Breast epithelium (tissue), 4 donors: ENCODE measurements at places on chromosomes 3 and 15. TPM values are rescaled to one million over a fixed set of nuclear protein-coding genes. Genes with fewer than 3 reads are reported as not detected.

GRCh38 chr3:47581835-47582234 lies 3.2 kb upstream of the CSPG5 start:
- H3K27me3 ChIP-seq, result peaks cover 6% of the 10 kb centered on the region
- DNase-seq, result no peak
- H3K36me3 ChIP-seq, result no peaks in the 10 kb centered on the region
- H3K4me1 ChIP-seq, result no peaks in the 10 kb centered on the region

- H3K4me1 ChIP-seq, result no peaks in the 10 kb centered on the region
- no peak overlapping the region for H3K27ac ChIP-seq
- DNase-seq, result no peak
- H3K36me3 ChIP-seq, result no peaks in the 10 kb centered on the region
Observed at GRCh38 chr15:78617516-78617915, 3.3 kb downstream of the CHRNA3 start.

DNA sequence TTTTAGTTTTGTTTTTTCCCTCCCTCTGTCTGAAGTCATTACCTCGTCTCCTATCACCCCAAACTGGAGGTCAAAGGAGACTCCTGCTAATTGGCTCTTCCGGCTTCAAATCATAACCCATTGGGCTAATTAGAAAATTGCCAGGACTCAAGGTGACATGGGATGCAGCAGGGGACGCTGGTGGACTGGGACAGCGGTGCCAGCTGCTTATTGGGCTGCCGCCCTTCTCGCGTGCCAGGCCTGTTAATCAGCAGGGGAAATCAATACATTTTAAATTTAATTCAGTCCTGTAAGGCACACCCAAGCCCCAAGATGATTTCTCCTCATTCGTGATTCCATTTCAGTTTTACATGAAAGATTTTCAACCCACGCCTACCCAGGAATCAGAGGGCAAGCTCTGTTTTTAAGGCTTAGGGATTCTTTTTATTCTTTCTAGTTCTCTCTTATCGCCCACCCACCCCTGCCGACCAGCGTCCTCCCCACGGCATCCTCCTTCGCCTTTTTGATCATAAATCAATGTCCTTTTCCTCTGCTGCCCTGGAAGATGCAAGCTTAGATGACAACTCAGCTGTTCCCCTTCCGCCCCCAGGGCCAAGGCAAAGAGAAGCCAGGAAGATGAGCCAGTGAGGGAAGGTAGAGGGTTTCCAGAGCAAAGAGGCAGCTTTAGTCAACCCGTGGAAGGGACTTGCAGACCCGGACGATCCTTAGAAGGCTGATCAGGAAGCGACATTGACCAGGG lies 329.6 kb downstream of the UACA start:
- H3K4me3 ChIP-seq, result no peak overlapping the region
- H3K4me1 ChIP-seq, result no peaks in the 10 kb centered on the region
- H3K36me3 ChIP-seq, result no peaks in the 10 kb centered on the region
- no peak overlapping the region for H3K27ac ChIP-seq
- no peak for DNase-seq

- H3K36me3 ChIP-seq, result no peaks in the 10 kb centered on the region
- H3K27ac ChIP-seq, result no peak overlapping the region
- H3K4me1 ChIP-seq, result no peaks in the 10 kb centered on the region
- H3K27me3 ChIP-seq, result no peaks in the 10 kb centered on the region
- DNase-seq, result no peak
- no peak overlapping the region for H3K4me3 ChIP-seq
Observed at GRCh38 chr3:80753021-80753420, 985.2 kb upstream of the ROBO1 start.

GRCh38 chr15:85172846-85173490 lies 191.3 kb downstream of the PDE8A start:
- H3K27me3 ChIP-seq, result no peaks in the 10 kb centered on the region
- H3K27ac ChIP-seq, result no peak overlapping the region

Gene LRRC31
- total RNA-seq, result 7.5 TPM

Gene RPP14
- 11.0 TPM for total RNA-seq

GRCh38 chr3:180996415-180996932 lies 6.9 kb upstream of the DNAJC19 start:
- no peak overlapping the region for H3K4me3 ChIP-seq
- no peak overlapping the region for H3K27ac ChIP-seq
- no peaks in the 10 kb centered on the region for H3K27me3 ChIP-seq

Gene PLCL2
- 21.9 TPM for total RNA-seq

DNA sequence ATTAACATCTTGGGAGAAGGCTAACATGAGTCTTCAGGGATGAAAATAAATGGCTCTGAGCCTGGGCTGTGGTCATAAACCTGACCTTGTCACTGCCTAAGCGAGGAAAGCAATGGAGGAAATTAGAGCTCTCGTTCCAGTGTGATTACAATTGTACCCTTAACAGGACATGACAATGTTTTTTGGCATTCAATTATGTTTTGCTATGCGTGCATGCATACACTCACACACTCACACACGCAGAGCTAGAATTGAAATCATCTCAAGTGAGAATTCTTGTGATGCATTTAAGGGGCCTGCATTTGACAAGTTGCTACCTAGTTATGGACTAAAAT lies 24.1 kb downstream of the ZNF80 start:
- DNase-seq, result no peak
- H3K27me3 ChIP-seq, result no peaks in the 10 kb centered on the region
- H3K27ac ChIP-seq, result no peak overlapping the region
- H3K36me3 ChIP-seq, result no peaks in the 10 kb centered on the region
- no peak overlapping the region for H3K4me3 ChIP-seq
- H3K4me1 ChIP-seq, result peaks cover 4% of the 10 kb centered on the region

Gene DUOXA1
- 1.0 TPM for total RNA-seq

- no peaks in the 10 kb centered on the region for H3K36me3 ChIP-seq
- no peak overlapping the region for H3K4me3 ChIP-seq
- no peak overlapping the region for H3K27ac ChIP-seq
Observed at GRCh38 chr3:164060923-164061322, 1017.4 kb downstream of the SI start.

- no peak for DNase-seq
- H3K36me3 ChIP-seq, result no peaks in the 10 kb centered on the region
- H3K27ac ChIP-seq, result no peak overlapping the region
- no peaks in the 10 kb centered on the region for H3K27me3 ChIP-seq
- H3K4me1 ChIP-seq, result no peaks in the 10 kb centered on the region
Observed at GRCh38 chr3:189340680-189341460, 169.1 kb downstream of the TPRG1 start.

Gene ITGB5
- total RNA-seq, result 181 TPM

- peak overlapping the region; percentile 89 for H3K4me3 ChIP-seq
- DNase-seq, result no peak
- peak overlapping the region; percentile 21 for H3K27ac ChIP-seq
- no peaks in the 10 kb centered on the region for H3K27me3 ChIP-seq
Observed at GRCh38 chr15:69415381-69415780, 1.2 kb downstream of the KIF23 start.

DNA sequence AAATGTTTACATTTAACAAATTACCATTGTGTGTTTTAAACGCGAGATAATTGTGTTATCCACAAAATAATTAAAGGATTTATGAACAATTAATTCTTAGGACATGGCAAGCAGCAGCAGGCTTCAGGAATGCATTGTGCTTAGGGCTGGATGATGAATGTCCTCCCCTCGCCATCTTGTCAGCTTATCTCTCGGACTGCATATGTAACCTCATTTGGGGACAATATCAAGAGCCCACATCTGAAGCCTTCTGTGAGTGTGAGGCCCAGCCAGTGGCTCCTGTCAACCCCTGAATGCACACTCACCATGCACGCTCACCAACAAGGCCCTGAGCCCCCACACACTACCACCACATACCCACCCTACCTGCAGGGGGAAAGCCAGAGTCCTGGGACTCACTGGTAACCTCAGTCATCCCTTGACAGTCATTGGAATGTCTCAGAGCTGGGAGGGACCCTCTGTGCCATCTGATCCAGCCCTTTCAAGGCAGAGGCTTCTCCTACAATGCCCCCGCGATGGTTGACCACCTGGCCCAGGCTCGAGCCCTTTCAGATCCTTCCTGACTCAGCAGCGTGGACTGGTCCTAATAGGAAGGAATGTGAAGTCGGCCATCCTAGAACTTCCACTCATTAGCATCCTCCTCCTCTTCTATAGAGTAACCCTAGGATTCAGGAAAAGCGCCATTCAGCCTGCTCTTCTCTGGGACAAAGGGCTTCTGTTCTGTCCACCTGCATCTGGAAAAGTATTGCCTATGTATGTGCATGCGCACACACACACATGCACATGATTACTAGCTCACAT lies 38.2 kb downstream of the MRPL46 start:
- no peak overlapping the region for H3K4me3 ChIP-seq
- H3K27ac ChIP-seq, result no peak overlapping the region
- no peak for DNase-seq

DNA sequence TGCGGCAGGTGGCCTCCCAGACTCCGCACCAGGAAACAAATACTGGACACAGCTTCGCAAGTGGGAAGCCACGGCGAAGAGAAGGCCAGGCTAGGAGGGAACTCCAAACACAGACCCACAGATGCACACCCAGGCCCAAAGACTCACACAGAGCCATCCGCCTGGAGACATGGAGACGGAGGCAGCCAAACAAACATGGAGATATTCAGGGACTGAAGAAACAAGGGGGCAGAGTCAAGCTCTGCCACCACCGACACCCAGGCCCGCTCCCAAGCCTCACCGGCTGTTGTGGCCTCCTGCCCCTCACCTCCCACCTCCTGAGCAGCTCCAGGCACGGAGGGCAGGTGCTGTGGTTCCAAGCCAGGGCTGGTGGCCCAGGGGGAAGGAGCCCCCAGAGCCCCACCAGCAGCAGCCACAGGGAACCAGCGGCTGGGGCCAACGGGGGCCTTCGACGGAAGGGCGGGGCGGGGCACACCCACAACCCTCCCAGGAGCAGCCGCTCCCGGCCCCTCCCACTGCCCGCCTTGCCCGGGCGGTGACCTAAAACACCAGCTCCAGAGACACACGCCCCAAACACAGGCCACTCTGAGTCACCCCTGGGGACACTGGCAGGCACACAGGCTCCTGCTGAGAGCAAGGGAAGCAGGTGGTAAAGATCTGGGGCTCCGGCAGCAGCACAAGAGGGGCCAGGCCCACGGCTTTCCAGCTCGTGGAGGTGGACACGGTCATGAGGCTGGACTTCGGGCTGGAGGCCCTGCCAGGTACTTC lies 31.9 kb downstream of the TNK2 start:
- DNase-seq, result no peak
- no peak overlapping the region for H3K4me3 ChIP-seq
- H3K27me3 ChIP-seq, result no peaks in the 10 kb centered on the region
- H3K27ac ChIP-seq, result no peak overlapping the region

DNA sequence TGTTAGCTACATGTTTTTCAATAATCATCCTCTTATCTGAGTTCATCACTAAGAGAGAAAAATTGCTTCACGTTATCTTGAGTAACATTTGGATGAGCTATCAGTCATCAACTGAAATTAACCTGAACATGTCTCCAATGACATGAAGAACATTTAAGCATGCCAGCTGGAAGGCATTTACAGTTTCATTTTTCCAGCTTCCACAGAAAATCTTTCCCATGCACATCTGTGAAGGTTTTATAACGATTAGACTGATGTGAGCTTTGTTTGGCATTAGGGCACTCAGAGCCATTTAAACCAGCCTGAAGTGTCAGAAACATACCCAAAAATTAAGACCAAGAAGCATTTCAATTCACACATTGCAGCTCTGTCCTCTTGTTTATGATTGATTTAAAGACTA lies 235.8 kb upstream of the ARHGEF26 start:
- H3K4me3 ChIP-seq, result no peak overlapping the region
- no peaks in the 10 kb centered on the region for H3K27me3 ChIP-seq
- H3K36me3 ChIP-seq, result no peaks in the 10 kb centered on the region
- H3K4me1 ChIP-seq, result no peaks in the 10 kb centered on the region
- no peak overlapping the region for H3K27ac ChIP-seq
- no peak for DNase-seq

- no peaks in the 10 kb centered on the region for H3K36me3 ChIP-seq
- H3K27ac ChIP-seq, result no peak overlapping the region
- no peaks in the 10 kb centered on the region for H3K27me3 ChIP-seq
- no peaks in the 10 kb centered on the region for H3K4me1 ChIP-seq
- DNase-seq, result no peak
- no peak overlapping the region for H3K4me3 ChIP-seq
Observed at GRCh38 chr3:63353383-63353782, 75.3 kb downstream of the SYNPR start.

DNA sequence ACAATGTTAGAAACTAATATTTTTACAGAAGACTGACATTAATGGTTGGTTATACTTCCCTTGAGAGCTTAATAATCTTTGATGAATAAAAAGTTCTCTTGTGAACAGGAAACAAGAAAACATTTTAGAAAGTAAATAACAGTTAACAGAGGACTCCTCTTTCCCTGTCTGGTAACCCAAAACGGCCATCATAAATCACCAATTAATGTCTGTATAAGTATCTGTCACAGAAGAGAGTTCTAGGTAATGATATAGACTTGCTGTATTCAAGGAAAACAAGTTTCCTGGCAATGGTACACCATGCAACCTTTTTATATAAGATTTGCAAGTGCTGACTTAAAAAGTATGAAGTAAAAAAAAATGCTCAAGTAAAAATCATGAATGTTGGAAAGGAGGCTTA lies 426.7 kb downstream of the SOX2 start:
- no peak for DNase-seq
- no peak overlapping the region for H3K27ac ChIP-seq
- no peaks in the 10 kb centered on the region for H3K36me3 ChIP-seq
- H3K4me1 ChIP-seq, result no peaks in the 10 kb centered on the region
- no peaks in the 10 kb centered on the region for H3K27me3 ChIP-seq
- no peak overlapping the region for H3K4me3 ChIP-seq

DNA sequence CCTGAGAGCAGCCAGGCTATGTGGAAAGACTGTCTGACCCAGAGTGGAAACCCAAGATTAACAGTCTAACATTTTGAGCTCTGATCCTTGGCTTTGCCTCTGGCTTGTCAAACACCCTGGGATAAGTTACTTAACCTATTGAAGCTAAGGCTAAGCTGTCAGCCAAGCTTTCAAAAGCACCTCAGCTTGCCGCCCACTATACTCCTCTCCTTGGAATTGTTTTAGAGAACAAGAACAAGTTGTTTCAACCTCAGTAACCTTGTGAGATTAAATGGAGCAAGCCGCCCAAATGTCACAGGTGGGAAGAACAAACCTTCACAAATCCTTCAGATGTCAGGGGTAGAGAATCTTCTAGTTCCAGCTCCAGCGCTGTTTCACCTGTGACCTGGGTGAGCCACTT lies 235.1 kb downstream of the RYR3 start:
- no peak overlapping the region for H3K27ac ChIP-seq
- H3K4me1 ChIP-seq, result no peaks in the 10 kb centered on the region
- H3K36me3 ChIP-seq, result no peaks in the 10 kb centered on the region
- no peak for DNase-seq
- no peaks in the 10 kb centered on the region for H3K27me3 ChIP-seq
